ENCODE measurements at places on chromosomes 5 and 9.

- DNase-seq: no peak
Observed at GRCh38 chr5:158560170-158560569, 539.5 kb downstream of the EBF1 start.

- no peak for DNase-seq
Observed at GRCh38 chr9:112446526-112446925, 40.1 kb upstream of the KIAA1958 start.

- DNase-seq: no peak
Observed at GRCh38 chr5:167071981-167072610, 1219.3 kb upstream of the WWC1 start.

GRCh38 chr9:83432104-83432627 lies 106.0 kb downstream of the FRMD3 start:
- no peak for DNase-seq

DNA sequence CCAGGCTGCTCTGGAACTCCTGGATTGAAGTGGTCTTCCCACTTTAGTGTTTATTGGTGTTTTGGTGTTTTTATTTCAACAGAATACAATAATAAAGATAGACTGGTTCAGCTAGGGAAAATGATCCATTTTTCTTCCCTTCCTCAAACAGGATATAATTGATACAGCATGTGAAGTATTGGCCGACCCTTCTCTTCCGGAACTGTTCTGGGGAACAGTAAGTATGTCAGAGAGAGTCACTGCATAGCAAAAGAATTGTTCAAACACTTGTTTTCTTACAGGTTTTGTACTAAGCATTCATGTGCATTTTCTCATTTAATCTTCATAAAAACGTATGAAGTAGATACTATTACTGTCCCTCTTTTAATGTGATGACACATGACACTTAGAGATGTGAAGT lies 31.6 kb downstream of the NUP188 start:
- DNase-seq: no peak

DNA sequence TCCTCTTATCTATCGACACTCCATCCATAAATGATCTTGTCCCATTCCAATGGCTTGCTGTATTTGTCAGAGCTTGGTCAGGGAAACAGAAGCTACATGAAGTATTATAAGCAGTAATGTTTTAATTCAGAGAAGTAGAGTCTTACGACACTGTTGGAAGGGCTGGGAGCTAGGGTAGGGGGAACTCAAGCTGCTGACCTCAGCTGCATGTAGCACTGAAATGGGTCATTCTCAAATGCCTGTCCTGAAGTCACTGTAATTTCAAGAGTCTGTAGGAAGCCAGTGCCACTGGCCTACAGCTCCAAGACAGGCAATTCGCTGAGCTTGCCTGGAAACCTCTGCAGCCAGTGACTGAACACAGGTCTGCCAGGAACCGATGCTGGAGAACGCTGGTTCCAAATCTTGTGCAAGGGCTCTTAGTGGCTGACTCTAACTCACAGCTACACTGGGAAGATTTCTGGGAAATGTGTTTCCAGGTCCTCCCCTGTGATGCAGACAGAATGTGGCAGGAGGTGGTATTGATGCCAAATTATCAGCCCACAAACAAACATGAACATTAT lies 532.4 kb downstream of the CCDC171 start:
- no peak for DNase-seq
